Transverse colon (tissue), 4 donors: ENCODE measurements at places on chromosomes 16 and 17. TPM values are rescaled to one million over a fixed set of nuclear protein-coding genes. Genes with fewer than 3 reads are reported as not detected.

GRCh38 chr17:7383742-7384488, 3.0 kb downstream of the TNK1 start:
- peak; percentile 54 for DNase-seq
- H3K27me3 ChIP-seq: no peaks in the 10 kb centered on the region
- H3K4me1 ChIP-seq: peaks cover 6% of the 10 kb centered on the region
- peak overlapping the region; percentile 14 for H3K27ac ChIP-seq

DNA sequence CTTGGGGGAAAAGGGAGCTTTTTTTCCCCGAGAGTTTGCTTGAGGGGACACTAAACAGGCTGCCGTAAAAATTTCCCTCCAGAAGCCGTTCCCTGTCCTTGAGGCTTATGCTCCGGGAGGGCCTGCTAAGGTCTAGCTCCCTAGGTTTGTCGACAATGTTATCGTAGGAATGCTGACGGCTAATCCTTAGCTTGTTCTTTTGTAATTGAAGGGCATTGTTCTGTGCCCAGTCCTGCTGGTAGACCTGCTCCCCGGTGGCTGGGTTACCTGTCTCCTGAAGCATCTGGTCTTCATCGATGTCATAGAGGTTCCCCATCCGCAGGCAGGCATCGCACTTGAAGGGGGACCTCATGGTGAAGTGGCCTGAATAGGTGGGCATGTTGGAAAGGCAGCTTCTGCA, 418.7 kb downstream of the GRIN2A start:
- H3K27ac ChIP-seq: no peak overlapping the region
- no peaks in the 10 kb centered on the region for H3K27me3 ChIP-seq
- H3K4me3 ChIP-seq: no peak overlapping the region
- no peaks in the 10 kb centered on the region for H3K36me3 ChIP-seq
- DNase-seq: no peak
- no peaks in the 10 kb centered on the region for H3K4me1 ChIP-seq

GRCh38 chr17:16447676-16448075, 32.3 kb downstream of the TRPV2 start:
- H3K4me1 ChIP-seq: peaks cover 7% of the 10 kb centered on the region
- no peaks in the 10 kb centered on the region for H3K36me3 ChIP-seq
- no peak for DNase-seq
- no peaks in the 10 kb centered on the region for H3K27me3 ChIP-seq

DNA sequence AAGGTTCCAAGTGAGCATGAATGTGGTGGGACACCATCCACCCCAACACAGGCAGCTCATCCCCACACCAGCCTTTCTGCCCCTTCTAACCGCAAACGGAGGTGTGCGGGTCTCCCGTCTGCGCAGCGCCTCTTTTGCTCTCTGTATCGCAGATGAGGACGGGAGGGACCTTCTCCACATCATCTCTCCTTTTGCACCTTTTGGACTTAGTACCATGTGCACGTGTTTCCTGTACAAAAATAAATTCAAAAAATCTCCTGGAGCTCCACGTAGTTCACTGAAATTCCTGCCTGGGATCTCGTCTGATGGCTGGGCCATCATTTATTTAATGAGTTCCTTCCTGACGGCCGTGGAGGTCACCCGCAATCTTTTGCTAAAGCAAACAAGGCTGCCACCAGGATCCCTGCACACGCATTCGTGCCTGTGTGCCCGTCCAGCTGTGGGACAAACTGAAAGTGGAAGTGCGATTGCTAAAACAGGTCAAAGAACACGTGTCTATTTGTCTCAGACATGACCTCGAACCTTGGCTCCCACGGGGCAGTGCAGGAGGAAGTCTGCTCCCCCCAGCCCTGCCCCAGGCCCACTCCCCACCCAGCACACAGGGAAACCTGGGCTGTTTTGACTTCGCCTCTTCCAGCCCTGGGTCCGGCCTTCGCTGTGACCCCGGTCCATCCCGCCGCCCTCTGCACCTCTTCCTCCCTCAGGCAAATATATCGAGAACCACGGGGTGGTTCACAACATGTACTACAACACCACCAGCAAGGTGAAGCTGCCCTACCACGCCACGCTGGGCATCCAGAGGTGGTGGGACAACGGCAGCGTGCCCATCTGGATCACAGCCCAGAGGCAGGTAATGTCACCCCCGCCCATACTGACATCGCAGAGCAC, 2.3 kb downstream of the ENPP7 start:
- no peaks in the 10 kb centered on the region for H3K36me3 ChIP-seq
- peak; percentile 31 for DNase-seq
- H3K27me3 ChIP-seq: peaks cover 8% of the 10 kb centered on the region
- no peak overlapping the region for H3K4me3 ChIP-seq

- H3K4me1 ChIP-seq: no peaks in the 10 kb centered on the region
- peaks cover 7% of the 10 kb centered on the region for H3K27me3 ChIP-seq
- no peak overlapping the region for H3K27ac ChIP-seq
- H3K36me3 ChIP-seq: no peaks in the 10 kb centered on the region
- no peak for DNase-seq
These were observed 40.9 kb upstream of the MEOX1 start for GRCh38 chr17:43702637-43703036.

GRCh38 chr16:67658849-67659674, 998 bp downstream of the ACD start:
- H3K27me3 ChIP-seq: peaks cover 18% of the 10 kb centered on the region
- H3K36me3 ChIP-seq: no peaks in the 10 kb centered on the region
- H3K4me1 ChIP-seq: peaks cover 18% of the 10 kb centered on the region
- no peak for DNase-seq
- H3K27ac ChIP-seq: peak overlapping the region; percentile 97

DNA sequence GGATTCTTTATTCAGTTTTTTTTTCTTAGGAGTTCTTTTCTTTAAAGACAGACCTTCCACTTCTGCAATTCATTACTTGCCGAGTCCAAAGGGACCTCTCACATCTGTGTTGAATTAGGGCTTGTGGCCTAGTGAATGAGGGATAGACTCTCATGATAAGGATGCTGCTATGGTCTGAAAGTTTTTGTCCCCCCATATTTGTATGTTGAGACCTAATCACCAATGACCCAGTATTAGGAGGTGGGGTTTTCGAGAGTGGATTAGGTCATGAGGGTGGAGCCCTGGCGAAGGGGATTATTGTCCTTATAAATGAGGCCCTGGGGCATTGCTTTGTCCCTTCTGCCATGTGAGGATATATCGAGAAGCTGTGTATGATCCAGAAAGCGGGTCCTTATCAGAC, 9.5 kb downstream of the KRT12 start:
- H3K36me3 ChIP-seq: no peaks in the 10 kb centered on the region
- no peak overlapping the region for H3K27ac ChIP-seq

BCL6B gene
- 0.32 TPM for total RNA-seq

GP1BA gene
- total RNA-seq: not detected

CHMP1A gene
- 131 TPM for total RNA-seq
